ENCODE measurements at places on chromosomes 5 and 9.

DNA sequence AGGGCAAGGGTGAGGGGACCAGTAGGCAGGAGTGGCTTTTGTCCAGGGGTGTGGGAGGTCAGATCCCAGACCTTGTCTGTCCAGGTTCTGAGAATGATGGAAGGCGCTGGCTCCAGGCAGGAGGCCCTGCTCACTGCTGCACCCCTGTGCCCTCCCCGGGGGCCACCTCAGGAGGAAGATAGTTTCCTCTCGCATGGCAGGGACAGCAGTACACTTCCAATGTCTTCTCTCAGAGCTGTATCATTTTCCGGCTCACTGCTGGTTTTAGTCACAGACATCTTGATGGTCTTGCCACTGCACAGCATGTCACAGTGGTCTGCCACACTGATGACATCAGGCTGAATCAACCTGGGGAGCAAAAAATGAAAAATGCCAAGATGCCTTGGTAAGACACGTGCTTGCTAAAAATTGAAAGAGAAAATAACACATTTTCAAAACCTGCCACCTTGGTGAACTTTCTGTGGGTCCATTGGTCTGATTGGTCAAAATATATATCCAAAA is 3.3 kb upstream of the SLC6A3 start:
- DNase-seq: no peak

GRCh38 chr5:39371367-39371635 is 7.0 kb upstream of the C9 start:
- DNase-seq: no peak

DNA sequence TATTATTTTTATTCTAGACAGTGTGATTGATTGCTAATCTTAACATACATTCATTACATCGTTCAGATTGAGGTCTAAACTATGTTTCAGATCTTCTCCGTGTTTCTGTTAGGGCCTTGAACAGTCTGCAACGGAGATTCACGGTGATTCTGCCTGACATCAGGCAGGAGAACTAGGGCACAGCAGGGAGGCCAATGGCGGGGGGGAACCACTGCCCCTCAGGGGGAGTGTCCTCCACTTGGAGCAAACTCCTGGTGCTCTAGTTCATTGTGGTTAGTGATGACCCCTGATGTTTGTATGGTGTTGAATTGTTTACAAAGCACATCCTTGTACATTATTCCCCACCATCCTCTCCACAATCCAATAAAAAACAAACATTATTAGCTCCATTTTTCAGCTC is 173.5 kb downstream of the ZNF608 start:
- DNase-seq: no peak

DNA sequence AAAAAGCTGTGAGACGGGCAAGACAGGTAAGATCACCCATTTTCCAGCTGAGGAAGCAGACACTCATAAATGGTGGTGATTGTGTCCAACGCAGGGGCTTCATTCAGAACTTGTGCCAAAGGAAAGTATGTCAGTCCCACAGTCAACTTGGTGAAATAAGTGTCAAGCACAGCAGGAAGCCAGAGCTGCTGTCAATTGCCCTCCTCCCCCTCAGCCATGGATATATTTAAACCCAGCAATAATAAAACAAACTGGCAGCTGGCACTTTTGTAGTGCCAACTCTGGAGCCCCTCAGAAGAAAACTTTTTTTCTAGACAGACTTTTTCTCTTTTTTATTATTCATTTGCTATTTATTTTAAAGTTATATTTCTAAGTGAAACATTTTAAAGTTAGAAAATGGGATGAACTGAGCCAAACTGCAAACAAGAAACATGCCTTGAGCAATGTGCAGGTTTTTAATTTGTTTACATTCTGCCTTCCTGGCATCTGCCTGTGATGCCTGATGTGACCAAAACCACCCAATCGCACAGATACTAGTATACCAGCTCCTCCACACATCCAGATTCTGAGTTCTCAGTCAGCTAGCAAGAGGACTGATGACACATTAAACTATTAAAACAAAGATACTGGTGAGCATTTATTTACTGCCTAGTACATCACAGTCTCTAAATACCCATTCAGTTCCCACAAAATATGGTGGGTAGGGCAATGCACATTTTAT is 17.0 kb downstream of the DMAC1 start:
- DNase-seq: no peak

GRCh38 chr9:136393531-136393930 is 6.4 kb downstream of the SNAPC4 start:
- DNase-seq: no peak

DNA sequence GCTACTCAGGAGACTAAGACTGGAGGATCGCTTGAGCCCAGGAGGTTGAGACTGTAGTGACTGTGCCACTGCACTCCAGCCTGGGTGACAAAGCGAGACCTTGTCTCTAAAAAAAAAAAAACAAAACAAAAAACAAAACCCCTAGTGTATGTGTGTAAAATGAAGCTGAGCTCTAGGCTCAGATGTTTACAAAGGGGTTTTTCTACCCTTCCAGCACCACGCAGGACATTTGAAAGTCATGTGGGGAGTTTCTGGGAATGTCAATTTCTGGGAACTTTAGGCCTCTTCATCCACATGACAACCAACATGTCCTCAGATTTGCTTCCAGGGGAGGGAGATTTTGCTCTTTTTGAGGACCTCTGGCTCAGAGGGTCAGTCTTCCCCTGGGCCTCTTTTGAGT is 42.4 kb upstream of the AIF1L start:
- no peak for DNase-seq

DNA sequence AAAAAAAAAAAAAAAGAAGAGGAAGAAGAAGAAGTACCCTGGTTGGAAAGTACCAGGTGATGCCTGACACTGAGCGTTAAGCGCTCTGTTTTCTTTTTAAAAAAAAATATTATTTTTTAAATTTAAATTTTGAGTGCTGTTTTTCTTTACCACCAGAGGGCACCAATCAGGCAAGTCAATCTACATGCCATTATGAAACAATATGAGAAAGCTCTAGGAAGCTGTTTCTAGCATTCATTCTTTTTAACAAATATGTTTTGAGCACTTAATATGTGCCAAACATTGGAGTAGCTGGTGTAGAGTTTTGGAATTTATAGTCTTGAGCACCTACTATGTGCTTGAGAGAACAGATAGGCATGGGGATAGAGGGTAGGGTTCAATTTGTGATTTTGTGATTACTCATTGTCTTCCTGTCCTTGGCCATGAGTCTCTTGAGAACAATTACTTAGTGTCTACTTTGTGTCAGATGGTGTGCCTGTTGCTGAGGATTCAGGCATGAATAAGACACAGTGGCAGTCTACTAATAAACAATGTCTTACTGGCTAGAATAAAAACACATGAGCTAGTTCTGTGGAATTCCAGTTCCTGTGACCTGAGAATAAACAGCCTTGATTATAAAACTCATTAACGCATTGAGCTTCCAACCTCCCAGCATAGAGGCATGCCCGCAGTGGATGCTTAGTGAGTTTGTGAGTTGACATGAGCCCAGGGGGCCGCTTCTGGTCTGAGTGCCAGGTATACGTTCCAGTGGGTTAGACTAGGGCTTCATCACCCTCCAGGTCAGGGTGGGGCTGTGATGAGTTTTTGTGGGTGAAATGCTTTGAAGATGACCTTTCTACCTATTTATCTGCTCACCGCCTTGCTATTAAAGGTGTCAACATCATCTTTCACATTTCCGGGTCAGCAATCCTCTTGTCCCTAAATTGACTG is 3.0 kb upstream of the UBE2R2 start:
- no peak for DNase-seq

DNA sequence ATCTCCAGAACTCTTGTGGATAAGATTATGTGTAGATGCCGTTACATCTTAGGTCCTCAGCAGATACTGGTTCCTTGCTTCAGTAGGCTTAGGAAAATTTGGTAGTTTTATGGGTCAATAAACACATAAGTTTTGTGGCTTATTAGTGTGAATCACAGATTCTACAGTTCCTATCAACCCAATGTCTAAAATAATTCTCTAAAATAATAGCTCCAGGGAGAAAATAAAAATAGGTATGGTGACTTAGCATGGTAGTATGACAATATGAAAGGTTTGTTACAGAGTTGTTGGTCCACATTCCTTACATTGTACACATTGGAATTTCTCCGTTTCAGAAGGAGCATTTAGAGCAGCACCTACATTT is 91.7 kb downstream of the AOPEP start:
- DNase-seq: no peak

DNA sequence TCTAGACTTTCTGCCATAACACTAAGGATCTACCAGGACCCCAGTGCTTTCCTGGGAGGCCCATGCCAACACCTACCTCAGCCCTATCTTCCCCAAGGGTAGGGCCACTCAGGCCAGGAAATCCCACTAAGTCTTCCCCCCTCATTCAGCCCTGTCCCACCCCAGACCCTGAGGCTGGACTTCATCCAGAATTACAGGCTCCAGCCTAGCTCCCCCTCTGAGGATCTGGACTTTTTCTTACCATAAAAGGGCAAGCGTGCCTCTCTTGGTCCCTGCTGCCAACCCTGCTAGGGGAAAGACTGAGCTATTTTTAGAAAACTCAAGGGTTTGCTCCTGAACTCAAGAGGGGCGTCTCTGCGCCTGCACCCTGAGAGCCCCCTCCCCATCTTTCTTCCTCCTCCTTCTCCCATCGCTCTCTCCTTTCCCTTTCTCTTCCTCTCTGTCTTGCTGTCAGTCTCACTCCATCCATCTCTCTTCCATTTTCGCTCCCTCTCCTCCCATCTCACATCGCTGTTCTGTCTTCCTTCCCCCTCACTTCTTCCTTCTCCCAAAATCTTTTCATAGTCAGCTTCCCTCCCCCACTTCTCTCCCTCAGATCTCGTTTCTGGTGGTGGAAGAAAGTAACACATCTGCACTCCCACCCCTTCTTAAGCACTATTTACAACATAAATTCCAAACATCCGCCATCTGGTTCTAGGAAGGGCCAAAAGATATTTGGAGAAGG is 38.1 kb upstream of the IL17B start:
- DNase-seq: no peak

DNA sequence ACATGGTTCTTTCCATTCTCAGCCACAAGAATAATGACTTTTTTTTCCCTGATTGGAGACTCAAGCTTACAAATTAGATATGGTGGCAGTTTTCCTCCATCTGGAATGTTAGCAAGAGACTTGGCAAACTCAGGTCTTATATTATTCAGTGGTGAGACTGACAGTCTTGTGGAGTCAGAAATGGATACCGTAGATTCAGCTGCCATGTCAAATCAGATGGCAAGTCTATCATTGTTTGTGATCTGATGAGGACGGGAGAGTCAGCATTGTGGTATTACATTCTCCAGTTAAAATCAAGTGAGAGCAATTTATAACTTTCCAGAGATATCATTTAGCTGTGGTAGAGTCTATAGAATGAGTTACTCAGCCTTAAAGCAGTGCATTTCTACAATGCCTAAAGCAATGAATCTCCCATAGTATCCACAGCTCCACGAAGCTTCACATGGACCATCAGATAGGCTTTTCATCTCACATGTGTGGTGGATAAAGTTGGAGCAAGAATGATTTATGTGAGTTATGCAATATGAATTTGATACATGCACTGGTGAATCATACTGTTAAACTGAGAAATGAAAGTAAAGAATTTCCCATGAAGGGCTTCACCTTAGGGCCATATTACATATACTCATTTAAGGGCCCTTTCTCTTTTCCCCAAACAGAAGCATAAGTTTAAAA is 430.6 kb downstream of the ZNF608 start:
- no peak for DNase-seq

All from GOT3 (cell line).